Thoracic aorta (tissue), 2 donors: ENCODE measurements at places on chromosomes 12 and 14. TPM values are rescaled to one million over a fixed set of nuclear protein-coding genes. Genes with fewer than 3 reads are reported as not detected.

DNA sequence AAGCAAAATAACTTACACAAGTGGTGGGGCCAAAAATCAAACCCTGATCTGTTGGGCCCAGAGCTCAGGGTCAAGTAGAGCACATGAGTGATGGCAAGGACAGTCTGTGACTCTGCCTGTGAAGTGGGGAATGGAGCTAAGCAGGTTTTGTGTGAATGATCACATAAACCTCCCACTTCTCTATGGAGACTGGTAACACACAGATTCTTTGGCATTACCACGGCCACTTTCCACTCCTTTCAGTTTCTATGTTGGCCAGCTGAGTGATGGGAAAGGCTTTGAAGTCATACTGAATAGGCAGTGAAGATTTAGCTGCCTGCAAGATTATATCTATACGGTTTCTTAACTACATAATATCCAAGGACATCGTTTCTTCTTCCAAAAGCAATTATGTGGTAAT is 97.9 kb downstream of the ARMH4 start:
- no peaks in the 10 kb centered on the region for H3K36me3 ChIP-seq
- no peak overlapping the region for H3K27ac ChIP-seq
- H3K27me3 ChIP-seq: no peaks in the 10 kb centered on the region

Gene KCNA5
- total RNA-seq: 58.8 TPM

DNA sequence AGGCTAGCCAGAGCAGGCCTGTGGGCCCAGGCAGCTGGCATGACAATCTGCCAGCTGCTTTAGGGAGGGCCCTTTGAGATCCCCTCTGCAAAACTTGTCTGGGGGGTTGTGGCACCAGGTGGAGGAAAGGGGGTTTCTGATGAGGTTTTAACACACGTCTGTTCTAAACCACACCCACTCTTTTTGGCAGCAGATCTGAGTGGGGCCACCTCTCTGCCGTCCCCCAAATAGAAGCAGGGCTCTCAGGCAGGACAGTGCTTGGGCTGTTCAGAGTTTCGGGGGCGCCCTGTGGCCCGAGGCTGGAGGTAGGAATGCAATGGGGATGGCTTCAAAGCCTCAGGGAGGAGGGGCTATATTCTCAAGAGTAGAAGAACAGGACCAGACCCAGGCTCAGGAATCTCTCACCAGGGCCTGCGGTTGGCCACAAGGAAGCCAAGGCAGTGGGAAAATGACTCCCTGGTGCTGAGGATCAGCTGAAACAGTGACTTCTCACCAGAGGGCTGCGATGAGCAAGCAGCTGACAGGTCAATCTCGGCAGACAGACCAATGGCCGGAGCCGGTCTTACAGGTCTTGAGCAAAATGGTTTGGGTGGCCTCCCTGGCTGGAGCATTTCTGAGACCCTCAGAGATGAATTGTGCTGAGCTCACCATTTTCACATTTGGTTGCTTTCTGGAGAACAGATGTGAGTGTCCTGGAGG is 1.5 kb upstream of the KRT5 start:
- H3K27ac ChIP-seq: no peak overlapping the region
- DNase-seq: no peak
- H3K4me3 ChIP-seq: no peak overlapping the region
- no peaks in the 10 kb centered on the region for H3K36me3 ChIP-seq
- H3K4me1 ChIP-seq: no peaks in the 10 kb centered on the region

GRCh38 chr14:60249321-60250256 is 568 bp downstream of the PPM1A start:
- peak overlapping the region; percentile 92 for H3K4me3 ChIP-seq
- H3K27ac ChIP-seq: peak overlapping the region; percentile 86
- no peaks in the 10 kb centered on the region for H3K27me3 ChIP-seq

DNA sequence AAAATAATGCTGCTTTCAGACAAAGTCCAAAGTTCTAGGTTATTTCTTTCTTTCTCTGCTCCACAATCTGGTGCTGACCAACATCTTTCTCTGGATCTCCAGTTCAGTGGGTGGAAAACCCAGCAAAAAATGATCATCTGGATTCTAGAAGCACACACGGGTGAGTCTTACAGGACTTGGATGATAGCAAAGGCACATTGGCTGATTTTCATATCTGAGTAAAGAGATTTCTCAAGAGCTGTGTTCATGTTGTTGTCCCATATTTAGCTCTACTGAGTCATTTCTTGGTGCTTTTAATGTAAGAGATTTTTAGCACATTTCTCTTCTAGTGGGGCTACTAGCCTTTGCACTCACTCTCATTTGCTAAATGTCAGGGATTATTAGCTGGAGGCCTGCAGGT is 336.7 kb downstream of the GALC start:
- H3K27me3 ChIP-seq: no peaks in the 10 kb centered on the region
- no peaks in the 10 kb centered on the region for H3K36me3 ChIP-seq
- DNase-seq: no peak

GRCh38 chr12:30019366-30020140 is 235.8 kb upstream of the TMTC1 start:
- H3K27me3 ChIP-seq: no peaks in the 10 kb centered on the region
- H3K4me3 ChIP-seq: no peak overlapping the region
- no peak for DNase-seq
- H3K27ac ChIP-seq: no peak overlapping the region
- peaks cover 24% of the 10 kb centered on the region for H3K4me1 ChIP-seq

DNA sequence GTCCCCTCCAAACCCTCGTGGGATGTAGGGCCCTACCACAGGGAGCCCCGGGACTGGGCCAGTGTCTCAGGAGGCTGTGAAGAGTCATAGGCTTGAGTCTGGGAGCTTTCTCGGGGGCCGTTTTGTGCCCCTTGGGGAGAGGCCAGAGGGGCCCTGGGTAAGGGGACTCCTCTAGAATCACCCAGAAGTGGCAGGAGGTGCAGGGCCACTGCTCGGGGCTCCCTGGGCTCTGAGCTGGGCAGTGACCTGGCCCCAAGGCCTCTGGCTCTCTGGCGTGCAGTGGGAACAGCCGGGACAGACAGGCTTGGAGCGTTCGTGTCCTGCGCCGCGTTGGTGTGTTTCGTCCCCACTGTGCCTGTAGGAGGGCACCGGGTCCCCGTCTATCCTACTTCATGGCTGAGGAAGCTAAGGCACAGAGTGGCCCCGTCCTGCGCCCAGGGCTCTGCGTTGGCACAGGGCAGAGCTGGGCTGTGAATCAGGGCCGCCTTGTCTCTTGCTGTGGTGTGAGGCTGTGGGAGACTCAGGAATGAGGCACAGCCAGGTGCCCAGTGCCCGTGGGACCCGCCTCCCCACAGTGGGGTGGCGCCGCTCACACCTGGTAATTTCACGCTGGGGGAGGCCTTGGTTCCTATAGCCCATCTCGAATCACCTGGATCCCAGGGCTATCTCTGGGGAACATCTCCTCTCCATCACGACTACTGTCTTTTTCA is 23.8 kb upstream of the KIF26A start:
- DNase-seq: no peak
- H3K4me3 ChIP-seq: no peak overlapping the region
- H3K27me3 ChIP-seq: no peaks in the 10 kb centered on the region
- H3K27ac ChIP-seq: no peak overlapping the region
- H3K36me3 ChIP-seq: no peaks in the 10 kb centered on the region

GRCh38 chr12:123833830-123834229 is 71.7 kb downstream of the DNAH10 start:
- H3K27me3 ChIP-seq: no peaks in the 10 kb centered on the region
- H3K27ac ChIP-seq: no peak overlapping the region
- H3K4me1 ChIP-seq: no peaks in the 10 kb centered on the region
- DNase-seq: no peak
- no peaks in the 10 kb centered on the region for H3K36me3 ChIP-seq

- no peak overlapping the region for H3K27ac ChIP-seq
- peaks cover 62% of the 10 kb centered on the region for H3K36me3 ChIP-seq
- H3K4me1 ChIP-seq: no peaks in the 10 kb centered on the region
- H3K27me3 ChIP-seq: no peaks in the 10 kb centered on the region
Observed at GRCh38 chr12:132054983-132055382, 89.1 kb downstream of the DDX51 start.

Gene MUCL1
- total RNA-seq: not detected

GRCh38 chr12:6809056-6809455 is 12.6 kb upstream of the GPR162 start:
- no peak overlapping the region for H3K4me3 ChIP-seq
- H3K36me3 ChIP-seq: no peaks in the 10 kb centered on the region
- H3K27me3 ChIP-seq: no peaks in the 10 kb centered on the region
- no peak for DNase-seq
- H3K27ac ChIP-seq: no peak overlapping the region
- H3K4me1 ChIP-seq: no peaks in the 10 kb centered on the region

Gene HOXC4
- 1.2 TPM for total RNA-seq

GRCh38 chr14:54796961-54797360 is 105.7 kb downstream of the GCH1 start:
- no peaks in the 10 kb centered on the region for H3K27me3 ChIP-seq
- H3K4me3 ChIP-seq: no peak overlapping the region
- no peaks in the 10 kb centered on the region for H3K4me1 ChIP-seq
- no peak overlapping the region for H3K27ac ChIP-seq

GRCh38 chr12:15919418-15919817 is 8.3 kb downstream of the DERA start:
- no peak overlapping the region for H3K4me3 ChIP-seq
- no peaks in the 10 kb centered on the region for H3K36me3 ChIP-seq
- H3K4me1 ChIP-seq: no peaks in the 10 kb centered on the region
- H3K27ac ChIP-seq: no peak overlapping the region

- H3K4me1 ChIP-seq: peaks cover 38% of the 10 kb centered on the region
- DNase-seq: no peak
- no peaks in the 10 kb centered on the region for H3K27me3 ChIP-seq
- H3K4me3 ChIP-seq: peak overlapping the region; percentile 78
Observed at GRCh38 chr14:77026166-77026929, 2.2 kb downstream of the IRF2BPL start.

DNA sequence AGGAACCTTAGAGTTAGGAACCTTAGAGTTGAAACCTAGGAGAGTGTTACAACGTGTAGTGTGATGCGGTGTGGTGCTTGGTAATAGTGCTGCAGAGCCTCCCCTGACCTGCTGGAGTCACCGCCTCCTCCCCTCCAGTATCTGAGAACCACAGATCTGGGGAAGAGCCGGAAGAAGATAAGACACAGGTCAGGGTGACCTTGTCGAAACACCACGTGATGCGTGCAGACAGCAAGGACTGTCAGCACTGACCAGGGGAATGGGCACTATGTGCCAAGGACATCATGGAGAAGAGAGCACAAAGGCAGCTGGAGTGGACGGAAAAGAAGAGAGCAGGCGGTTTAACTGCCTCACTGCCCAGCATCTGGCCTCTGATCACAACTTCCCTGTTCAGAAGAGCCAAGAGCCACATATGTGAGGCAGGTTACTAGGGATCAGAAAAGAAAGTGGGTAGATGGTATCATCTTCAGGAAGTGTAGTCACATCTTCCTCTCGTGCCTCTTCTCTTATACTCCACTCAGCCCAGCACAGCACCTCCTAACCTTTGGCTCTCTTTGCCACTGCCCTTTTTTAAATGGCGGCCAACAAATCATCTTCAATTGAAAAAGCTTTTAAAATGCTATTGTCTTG is 93.7 kb downstream of the TESC start:
- no peak overlapping the region for H3K4me3 ChIP-seq
- H3K27ac ChIP-seq: no peak overlapping the region
- DNase-seq: no peak
- no peaks in the 10 kb centered on the region for H3K4me1 ChIP-seq

GRCh38 chr12:28855761-28856310 is 293.2 kb upstream of the FAR2 start:
- no peaks in the 10 kb centered on the region for H3K36me3 ChIP-seq
- no peak overlapping the region for H3K27ac ChIP-seq
- H3K4me1 ChIP-seq: no peaks in the 10 kb centered on the region

GRCh38 chr12:6222078-6222654 is 22.0 kb downstream of the CD9 start:
- H3K4me1 ChIP-seq: peaks cover 98% of the 10 kb centered on the region
- no peaks in the 10 kb centered on the region for H3K36me3 ChIP-seq
- no peaks in the 10 kb centered on the region for H3K27me3 ChIP-seq
- peak overlapping the region; percentile 33 for H3K27ac ChIP-seq
- DNase-seq: no peak

GRCh38 chr12:22121224-22121623 is 75.2 kb downstream of the CMAS start:
- DNase-seq: no peak
- no peaks in the 10 kb centered on the region for H3K36me3 ChIP-seq
- no peaks in the 10 kb centered on the region for H3K27me3 ChIP-seq
- no peak overlapping the region for H3K4me3 ChIP-seq
- no peaks in the 10 kb centered on the region for H3K4me1 ChIP-seq

Gene OAS3
- 11.9 TPM for total RNA-seq

GRCh38 chr14:79383031-79383430 is 828.3 kb downstream of the DIO2 start:
- H3K4me1 ChIP-seq: no peaks in the 10 kb centered on the region
- H3K27ac ChIP-seq: no peak overlapping the region
- H3K36me3 ChIP-seq: no peaks in the 10 kb centered on the region
- no peak overlapping the region for H3K4me3 ChIP-seq
- no peaks in the 10 kb centered on the region for H3K27me3 ChIP-seq

- no peaks in the 10 kb centered on the region for H3K27me3 ChIP-seq
- peaks cover 7% of the 10 kb centered on the region for H3K36me3 ChIP-seq
- DNase-seq: no peak
- H3K4me1 ChIP-seq: no peaks in the 10 kb centered on the region
Observed at GRCh38 chr12:50679612-50680011, 84.3 kb upstream of the ATF1 start.

DNA sequence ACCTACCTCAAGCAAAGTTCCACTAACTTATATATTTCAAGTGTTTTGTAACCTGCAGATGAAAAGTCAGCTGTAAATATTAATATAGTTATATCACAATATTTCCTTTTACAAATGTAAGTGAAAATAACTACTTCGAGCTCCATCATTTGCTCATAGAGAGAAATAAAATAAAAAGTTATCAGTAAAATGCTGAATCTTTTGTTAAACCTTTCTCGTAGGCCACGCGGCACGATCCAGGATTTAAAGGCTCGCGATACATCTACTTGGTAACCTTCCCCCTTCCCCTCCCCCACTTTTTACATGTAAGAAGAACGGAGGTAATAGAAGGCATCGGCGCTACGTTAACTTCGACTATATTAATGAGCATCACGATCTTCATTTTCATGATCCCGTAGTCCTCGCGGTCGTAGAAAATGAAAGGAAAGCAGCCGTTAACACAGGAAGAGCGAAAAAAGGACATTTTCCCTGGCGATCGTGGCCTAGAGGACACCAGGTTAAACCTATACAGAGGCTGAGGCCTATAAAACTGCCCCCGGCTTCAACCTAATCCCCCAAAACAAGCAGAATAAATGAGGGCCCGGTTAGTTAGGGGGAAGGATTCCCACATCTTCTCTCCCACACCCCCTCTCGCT is 508 bp downstream of the HNRNPC start:
- H3K4me3 ChIP-seq: peak overlapping the region; percentile 92
- peaks cover 5% of the 10 kb centered on the region for H3K36me3 ChIP-seq
- no peak for DNase-seq
- peaks cover 39% of the 10 kb centered on the region for H3K4me1 ChIP-seq
